ENCODE measurements at places on chromosomes 12 and 14. TPM values are rescaled to one million over a fixed set of nuclear protein-coding genes. Genes with fewer than 3 reads are reported as not detected.

TSPAN19 gene
- total RNA-seq = 0.16 TPM

NKX2-1 gene
- total RNA-seq = 0.09 TPM

CDK4 gene
- total RNA-seq = 163 TPM

SLC24A4 gene
- total RNA-seq = not detected

Data from bronchial smooth muscle cell (primary cell).